ENCODE measurements at places on chromosomes 2 and 18. TPM values are rescaled to one million over a fixed set of nuclear protein-coding genes. Genes with fewer than 3 reads are reported as not detected.

GRCh38 chr2:43676322-43677050 lies at the start of gene C1GALT1C1L:
Gene C1GALT1C1L, minus strand, starts transcription at chr2:43676429. Its CDS starts 107 bp downstream, at chr2:43676322.
- no peak within 1 kb of the TSS for H3K27ac ChIP-seq
- DNase-seq = peak; percentile 10
- H3K4me3 ChIP-seq = peak within 1 kb of the TSS; percentile 16
- no peaks in the 10 kb centered on the region for H3K4me1 ChIP-seq
- no peaks in the 10 kb centered on the region for H3K36me3 ChIP-seq

DNA sequence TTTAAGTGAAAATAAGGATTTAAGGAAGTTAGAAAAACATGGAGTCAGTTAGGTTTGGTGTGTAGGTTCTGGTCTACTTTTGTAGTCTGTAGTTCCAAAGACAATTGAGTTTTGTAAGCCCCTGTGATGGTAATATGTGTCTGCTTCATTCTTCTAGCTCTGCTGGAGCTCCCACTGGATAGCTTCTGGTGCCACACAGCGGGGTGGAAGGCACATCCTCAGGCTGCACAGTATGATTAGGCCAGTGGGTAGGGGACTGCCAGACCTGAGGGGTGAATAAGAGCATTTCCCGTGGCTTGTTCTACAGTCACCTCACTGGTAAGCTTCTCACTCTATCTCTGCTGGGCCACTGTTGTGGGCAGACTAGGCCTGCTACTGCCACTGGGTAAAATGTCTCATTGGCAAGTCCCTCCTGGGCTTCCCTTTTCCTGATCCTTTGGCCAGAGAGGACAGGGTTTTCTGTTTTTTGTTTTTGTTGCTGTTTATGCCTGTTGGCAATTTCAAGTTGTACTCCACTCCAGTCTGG lies 44.5 kb downstream of the TMEM131 start:
- H3K27ac ChIP-seq = no peak overlapping the region
- no peak overlapping the region for H3K4me3 ChIP-seq
- peaks cover 2% of the 10 kb centered on the region for H3K4me1 ChIP-seq
- H3K27me3 ChIP-seq = no peaks in the 10 kb centered on the region
- DNase-seq = no peak
- H3K36me3 ChIP-seq = no peaks in the 10 kb centered on the region

GRCh38 chr2:23782646-23783045 lies 144.3 kb downstream of the ATAD2B start:
- no peak overlapping the region for H3K27ac ChIP-seq
- no peak for DNase-seq

DNA sequence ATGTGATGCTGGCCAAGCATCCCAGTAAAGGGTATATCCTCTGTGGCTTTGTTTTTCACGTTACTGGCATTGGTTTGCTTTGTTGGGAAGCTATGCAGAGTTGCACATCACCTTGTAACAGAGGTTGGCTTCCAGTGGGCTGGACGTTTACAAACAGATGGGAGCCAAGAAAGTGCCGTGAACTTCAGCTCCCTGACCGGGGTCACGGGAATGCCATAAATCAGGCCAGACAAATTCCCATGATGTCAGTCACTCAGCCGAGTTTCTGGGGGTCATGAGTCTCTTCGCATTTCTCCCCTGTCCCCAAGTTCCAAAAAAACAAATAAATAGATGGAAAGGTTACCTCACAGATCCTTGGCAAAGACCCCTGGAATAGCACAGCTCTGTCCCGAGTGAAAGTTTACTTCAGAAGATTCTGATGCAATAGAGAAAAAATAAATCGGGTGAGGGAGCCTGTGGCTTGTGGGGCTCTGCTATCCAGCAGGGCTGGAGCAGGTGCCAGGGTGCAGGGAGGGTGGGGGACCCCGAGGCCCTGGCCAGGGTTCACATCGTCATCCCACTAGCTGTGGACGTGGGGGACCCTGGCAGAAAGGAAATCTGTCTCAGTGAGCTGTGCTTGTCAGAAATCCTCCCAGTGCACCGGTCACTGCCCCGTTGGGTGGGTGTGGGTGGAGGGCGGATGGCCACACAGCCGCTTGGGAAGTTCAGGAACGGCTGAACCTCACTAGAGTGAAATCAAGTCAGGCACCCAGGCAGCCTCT lies 27.8 kb downstream of the TWIST2 start:
- H3K4me1 ChIP-seq = no peaks in the 10 kb centered on the region

- no peak overlapping the region for H3K4me3 ChIP-seq
- DNase-seq = no peak
- no peaks in the 10 kb centered on the region for H3K4me1 ChIP-seq
- H3K27me3 ChIP-seq = no peaks in the 10 kb centered on the region
- H3K36me3 ChIP-seq = no peaks in the 10 kb centered on the region
These were observed 65.8 kb upstream of the TLK1 start for GRCh38 chr2:171226461-171226860.

DQX1 gene
- 0.14 TPM for total RNA-seq

FEV gene
- total RNA-seq = not detected

- H3K4me1 ChIP-seq = no peaks in the 10 kb centered on the region
- H3K36me3 ChIP-seq = peaks cover 6% of the 10 kb centered on the region
- H3K4me3 ChIP-seq = no peak overlapping the region
- H3K27ac ChIP-seq = no peak overlapping the region
- H3K27me3 ChIP-seq = no peaks in the 10 kb centered on the region
These were observed 33.4 kb upstream of the GAREM2 start for GRCh38 chr2:26139269-26140183.

GRCh38 chr2:25279091-25279651 lies 62.6 kb downstream of the DNMT3A start:
- H3K27ac ChIP-seq = peak overlapping the region; percentile 19
- DNase-seq = no peak
- H3K27me3 ChIP-seq = no peaks in the 10 kb centered on the region
- H3K4me3 ChIP-seq = no peak overlapping the region
- H3K36me3 ChIP-seq = peaks cover 22% of the 10 kb centered on the region

- no peaks in the 10 kb centered on the region for H3K27me3 ChIP-seq
- no peaks in the 10 kb centered on the region for H3K4me1 ChIP-seq
- no peaks in the 10 kb centered on the region for H3K36me3 ChIP-seq
These were observed 13.9 kb downstream of the IL37 start for GRCh38 chr2:112924821-112925220.

LYG1 gene
- total RNA-seq = 1.8 TPM

RTN4 gene
- 42.9 TPM for total RNA-seq

GRCh38 chr18:26540043-26540628 lies 8.2 kb downstream of the KCTD1 start:
- DNase-seq = no peak
- H3K36me3 ChIP-seq = no peaks in the 10 kb centered on the region
- no peak overlapping the region for H3K27ac ChIP-seq
- no peak overlapping the region for H3K4me3 ChIP-seq
- H3K4me1 ChIP-seq = no peaks in the 10 kb centered on the region

DNA sequence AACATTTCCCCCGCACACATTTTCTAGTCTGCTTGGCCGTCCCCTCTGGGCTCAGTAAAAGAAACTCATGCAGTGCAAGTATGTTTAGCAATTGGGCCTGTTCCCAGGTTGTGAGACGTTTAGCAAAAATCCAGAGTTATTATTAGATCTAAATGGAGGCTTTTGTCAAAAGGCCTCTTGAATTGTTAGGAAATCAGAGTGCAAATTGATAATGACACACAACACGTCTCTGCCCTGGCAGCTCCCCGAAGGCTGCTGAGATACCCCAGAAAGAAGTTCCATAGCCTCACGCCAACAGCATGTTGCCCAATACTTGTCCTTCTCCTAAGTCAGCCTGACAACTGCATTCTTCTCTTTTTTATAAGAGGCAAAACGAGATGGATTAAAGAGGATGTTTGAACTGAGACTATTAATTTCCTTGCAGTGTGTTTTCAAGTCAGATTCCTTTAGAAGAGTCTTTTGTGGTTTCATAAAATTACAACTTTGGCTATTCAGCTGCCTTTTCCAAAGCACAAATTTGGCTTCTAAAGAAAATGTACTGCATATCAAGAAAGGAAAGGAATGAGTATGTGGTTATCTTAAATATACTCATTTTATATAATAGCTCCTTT lies 202.2 kb downstream of the TRIB2 start:
- no peaks in the 10 kb centered on the region for H3K4me1 ChIP-seq
- H3K36me3 ChIP-seq = no peaks in the 10 kb centered on the region
- DNase-seq = no peak
- H3K27ac ChIP-seq = no peak overlapping the region
- H3K4me3 ChIP-seq = no peak overlapping the region
- no peaks in the 10 kb centered on the region for H3K27me3 ChIP-seq

DNA sequence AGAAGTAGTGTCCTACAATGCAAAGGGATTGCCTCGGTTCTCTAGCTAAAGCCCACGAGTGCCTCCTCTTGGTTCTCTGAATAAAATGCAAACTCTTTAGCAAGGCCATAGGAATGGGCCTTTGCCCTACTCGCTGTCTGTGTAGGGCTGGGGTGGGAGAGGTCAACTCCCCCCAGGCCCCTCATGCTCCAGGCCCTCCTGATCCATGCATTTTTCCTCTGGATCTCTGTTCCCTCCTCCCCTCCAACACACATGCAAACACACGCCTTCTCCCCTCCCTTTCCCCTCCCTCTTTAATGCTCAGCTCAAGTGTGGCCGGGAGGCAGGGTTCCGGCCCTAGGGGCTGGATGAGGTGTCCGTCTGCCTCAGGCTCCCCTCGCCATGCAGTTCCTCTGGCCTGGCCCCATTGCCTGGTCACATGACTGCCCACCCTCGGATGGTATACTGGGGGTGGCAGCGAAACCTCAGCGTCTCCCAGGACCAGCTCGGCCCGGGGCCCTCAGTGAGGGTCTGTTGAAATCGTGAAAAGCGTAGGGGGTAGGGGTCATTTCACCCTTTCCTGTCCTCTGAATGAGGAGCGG lies 14.9 kb upstream of the KLF11 start:
- H3K36me3 ChIP-seq = no peaks in the 10 kb centered on the region
- no peak for DNase-seq
- H3K27me3 ChIP-seq = peaks cover 5% of the 10 kb centered on the region
- H3K27ac ChIP-seq = no peak overlapping the region
- no peak overlapping the region for H3K4me3 ChIP-seq

- no peak overlapping the region for H3K27ac ChIP-seq
- no peaks in the 10 kb centered on the region for H3K27me3 ChIP-seq
- no peak overlapping the region for H3K4me3 ChIP-seq
- no peaks in the 10 kb centered on the region for H3K36me3 ChIP-seq
These were observed 186.7 kb downstream of the TDRD15 start for GRCh38 chr2:21310493-21310892.

B3GNT7 gene
- total RNA-seq = 2.2 TPM

MGAT5 gene
- total RNA-seq = 36.8 TPM

DNA sequence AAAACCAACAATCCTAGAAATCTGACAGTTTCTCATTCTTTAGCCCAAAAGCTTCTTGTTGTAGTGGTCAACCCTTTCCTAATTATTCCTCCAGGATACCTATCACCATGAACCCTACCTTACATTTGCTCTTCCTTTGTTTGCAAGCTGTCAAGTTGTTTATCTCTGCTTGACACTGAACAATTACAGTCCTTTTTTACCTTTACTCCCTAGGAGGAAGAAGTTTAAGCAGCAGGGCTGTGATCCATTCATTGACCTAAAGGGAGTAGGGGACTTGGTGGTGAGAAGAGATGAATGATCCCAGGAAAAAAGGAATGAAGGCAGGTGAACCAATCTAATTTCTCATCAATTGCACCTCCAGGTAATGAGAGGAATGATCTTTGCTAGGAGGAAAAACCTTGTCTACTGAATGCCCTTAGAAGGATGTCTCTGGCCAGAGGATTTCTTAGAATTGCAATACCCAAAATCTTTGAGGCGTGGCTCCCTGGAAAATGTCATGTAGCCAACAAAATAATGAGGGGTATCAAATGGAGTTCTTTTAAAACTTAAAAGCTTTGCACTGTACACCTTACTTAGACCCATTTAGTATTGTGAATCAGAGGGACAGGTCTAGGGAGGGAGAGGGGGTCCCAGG lies 47.7 kb downstream of the MREG start:
- H3K27me3 ChIP-seq = no peaks in the 10 kb centered on the region
- H3K4me1 ChIP-seq = no peaks in the 10 kb centered on the region
- no peak for DNase-seq
- H3K36me3 ChIP-seq = no peaks in the 10 kb centered on the region

LRATD1 gene
- 2.1 TPM for total RNA-seq

- DNase-seq = no peak
- H3K4me3 ChIP-seq = no peak overlapping the region
- no peak overlapping the region for H3K27ac ChIP-seq
- H3K27me3 ChIP-seq = peaks cover 22% of the 10 kb centered on the region
These were observed 51.4 kb downstream of the GNAL start for GRCh38 chr18:11740461-11740860.

PIEZO2 gene
- 3.2 TPM for total RNA-seq

TRABD2A gene
- 1.6 TPM for total RNA-seq

KLHL29 gene
- total RNA-seq = 1.4 TPM

- H3K27ac ChIP-seq = no peak overlapping the region
- H3K4me3 ChIP-seq = no peak overlapping the region
- no peaks in the 10 kb centered on the region for H3K27me3 ChIP-seq
- DNase-seq = no peak
These were observed 47.9 kb downstream of the FER1L5 start for GRCh38 chr2:96690306-96691021.

FHOD3 gene
- 0.90 TPM for total RNA-seq

GRCh38 chr2:102245266-102246151 lies 58.7 kb downstream of the IL1RL2 start:
- H3K4me1 ChIP-seq = no peaks in the 10 kb centered on the region
- no peak for DNase-seq
- no peak overlapping the region for H3K27ac ChIP-seq

DNA sequence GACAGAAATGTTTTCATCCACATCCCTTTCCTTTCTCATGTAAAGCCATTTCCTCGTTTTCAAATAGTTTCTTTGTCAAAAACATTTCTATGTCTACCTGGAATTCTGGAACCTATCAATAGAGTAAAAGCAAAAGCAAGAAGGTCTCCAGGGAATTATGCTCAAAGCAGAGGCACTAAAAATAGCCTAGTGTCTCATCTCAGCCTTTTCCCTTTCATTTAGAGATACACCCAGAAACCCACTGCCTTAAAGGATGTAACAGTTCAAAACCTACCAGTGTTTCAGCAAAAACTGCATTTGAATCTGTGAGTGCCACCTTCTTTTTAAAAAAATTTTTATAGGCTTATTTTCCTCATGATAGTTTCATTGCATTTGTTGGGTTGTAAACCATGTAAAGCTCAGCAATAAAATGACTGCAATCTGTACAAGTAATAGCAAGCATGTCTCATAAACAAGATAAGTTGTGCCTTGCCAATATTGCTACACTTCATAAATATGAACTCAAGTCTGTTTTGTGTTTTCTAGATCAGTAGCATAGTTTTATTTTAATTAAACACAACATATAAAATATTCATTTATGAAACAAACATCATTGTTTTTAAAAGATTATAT lies 927.3 kb upstream of the ACVR2A start:
- H3K4me1 ChIP-seq = no peaks in the 10 kb centered on the region
- H3K27me3 ChIP-seq = no peaks in the 10 kb centered on the region
- H3K4me3 ChIP-seq = no peak overlapping the region
- no peak for DNase-seq
- no peaks in the 10 kb centered on the region for H3K36me3 ChIP-seq
- no peak overlapping the region for H3K27ac ChIP-seq

- no peaks in the 10 kb centered on the region for H3K36me3 ChIP-seq
- H3K4me1 ChIP-seq = peaks cover 13% of the 10 kb centered on the region
- no peak for DNase-seq
- H3K27me3 ChIP-seq = no peaks in the 10 kb centered on the region
- H3K4me3 ChIP-seq = no peak overlapping the region
- H3K27ac ChIP-seq = no peak overlapping the region
These were observed 83.8 kb upstream of the TLK1 start for GRCh38 chr2:171244466-171244969.

- H3K4me1 ChIP-seq = no peaks in the 10 kb centered on the region
- H3K27me3 ChIP-seq = no peaks in the 10 kb centered on the region
- no peak for DNase-seq
- no peak overlapping the region for H3K4me3 ChIP-seq
These were observed 1143.4 kb downstream of the CNTNAP5 start for GRCh38 chr2:125168442-125168841.

GRCh38 chr2:127173057-127173456 lies 47.0 kb downstream of the CYP27C1 start:
- H3K36me3 ChIP-seq = no peaks in the 10 kb centered on the region
- no peak overlapping the region for H3K4me3 ChIP-seq
- DNase-seq = no peak
- no peaks in the 10 kb centered on the region for H3K27me3 ChIP-seq
- no peak overlapping the region for H3K27ac ChIP-seq

Data from thymus (tissue), 14 donors.